ENCODE measurements at places on chromosomes 13 and 19. TPM values are rescaled to one million over a fixed set of nuclear protein-coding genes. Genes with fewer than 3 reads are reported as not detected.

DNA sequence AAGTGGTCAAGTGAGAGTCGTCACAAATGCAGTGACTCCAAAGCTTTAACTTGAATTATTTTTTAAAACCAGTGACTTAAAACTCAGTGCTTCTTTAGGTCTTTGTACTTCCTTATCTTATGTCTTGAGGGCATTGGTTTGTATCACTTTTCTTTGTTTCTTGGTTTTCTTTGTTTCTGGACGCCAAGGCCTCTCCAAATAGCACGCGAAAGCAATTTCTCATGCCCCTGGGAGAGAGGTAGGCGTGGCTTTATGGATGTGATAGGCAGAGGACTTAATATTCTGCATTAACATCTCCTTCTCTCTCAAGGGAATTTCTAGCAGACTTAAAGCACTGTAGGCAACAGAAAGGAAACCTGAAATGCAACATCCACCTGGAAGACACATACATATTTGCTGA is 20.6 kb downstream of the UBE2L5 start:
- DNase-seq, result no peak

DNA sequence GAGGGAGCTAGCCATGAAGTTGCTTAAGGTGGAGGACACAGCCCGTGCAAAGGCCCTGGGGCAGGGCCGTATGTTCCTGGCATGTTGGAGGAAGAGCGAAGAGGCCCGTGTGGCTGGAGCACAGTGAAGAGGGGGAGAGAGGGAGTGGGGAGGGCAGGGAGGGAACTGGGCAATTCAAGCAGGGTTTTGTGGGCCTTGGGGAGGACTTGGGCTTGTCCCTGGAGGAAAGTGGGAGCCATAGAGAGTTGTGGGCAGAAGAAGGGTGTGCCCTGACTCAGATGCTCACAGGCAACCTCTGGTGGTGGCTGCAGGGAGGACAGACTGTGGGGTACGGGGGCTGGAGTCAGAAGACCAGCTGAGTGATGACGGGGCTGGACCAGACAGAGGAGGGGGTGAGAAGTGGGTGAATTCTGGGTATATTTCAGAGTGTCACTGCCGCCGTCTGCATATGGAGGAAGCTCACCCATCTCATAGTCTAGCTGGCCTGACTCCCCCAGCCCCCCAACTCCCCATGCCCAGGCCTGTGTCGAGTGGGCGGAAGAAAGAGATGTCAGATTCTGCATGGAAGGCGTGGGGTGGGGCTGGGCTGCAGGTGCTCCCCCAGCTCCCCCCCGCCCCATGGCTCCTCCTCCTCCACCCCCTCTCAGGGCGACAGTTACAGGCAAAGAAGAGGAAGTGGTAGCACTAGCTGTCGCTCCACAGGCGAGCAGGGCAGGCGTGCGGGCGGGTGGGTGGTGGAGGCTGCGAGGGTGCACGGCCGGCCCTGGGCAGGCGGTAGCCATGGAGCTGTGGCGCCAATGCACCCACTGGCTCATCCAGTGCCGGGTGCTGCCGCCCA is at the start of gene VAV1:
Gene VAV1 (plus strand): TSS at position 681 of the 838 bp plus-strand sequence. CDS start 100 bp downstream, at position 781.
- no peak for DNase-seq

DNA sequence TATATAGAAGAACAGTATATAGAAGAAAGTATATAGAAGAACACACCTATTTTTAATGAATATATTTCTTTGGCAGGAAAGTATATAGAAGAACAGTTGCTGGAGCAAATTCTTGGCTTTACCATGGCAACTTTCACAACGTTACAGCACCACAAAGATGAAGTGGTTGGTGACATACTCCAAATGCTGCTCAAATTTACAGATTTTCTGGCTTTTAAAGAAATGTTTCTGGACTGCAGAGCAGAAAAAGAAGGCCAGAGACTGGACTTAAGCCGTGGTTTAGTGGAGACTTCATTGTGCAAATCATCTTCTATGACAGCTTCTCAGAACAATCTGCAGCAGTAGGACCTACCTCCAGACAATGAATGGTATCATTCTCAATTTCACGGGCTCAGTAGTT is 24.3 kb upstream of the RFXAP start:
- no peak for DNase-seq

BABAM1 gene
- 58.7 TPM for total RNA-seq

- DNase-seq, result no peak
These were observed 71.4 kb downstream of the EFNB2 start for GRCh38 chr13:106464076-106464475.

- DNase-seq, result no peak
These were observed 22.3 kb downstream of the SACS start for GRCh38 chr13:23411220-23411619.

GRCh38 chr19:40976134-40976533 is 14.9 kb upstream of the CYP2B6 start:
- no peak for DNase-seq

- DNase-seq, result no peak
These were observed 332.0 kb downstream of the GPC6 start for GRCh38 chr13:93558637-93559036.

DNA sequence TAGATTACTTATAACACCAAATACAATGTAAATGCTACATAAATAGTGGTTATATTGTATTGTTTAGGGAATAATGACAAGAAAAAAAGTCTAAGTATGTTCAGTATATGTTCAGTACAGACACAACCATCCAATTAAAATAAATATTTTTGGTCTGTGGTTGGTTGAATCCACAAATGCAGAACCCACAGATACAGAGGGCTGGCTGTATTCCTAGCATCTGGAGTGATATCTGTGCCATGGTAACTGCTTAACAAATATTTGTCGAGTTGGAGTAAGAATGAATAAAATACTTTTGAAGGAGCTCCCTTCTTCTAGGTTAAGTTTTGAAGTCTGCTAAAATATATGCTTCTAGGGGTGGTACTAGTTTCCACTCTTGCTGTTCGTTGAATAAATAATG is 241.0 kb downstream of the KLF5 start:
- DNase-seq, result no peak

GRCh38 chr13:61751039-61751438 is 335.4 kb upstream of the PCDH20 start:
- DNase-seq, result no peak

ATP7B gene
- total RNA-seq, result 5.3 TPM

- no peak for DNase-seq
These were observed 221.1 kb upstream of the TMTC4 start for GRCh38 chr13:100895651-100896050.

MBD3L2 gene
- total RNA-seq, result not detected

DNA sequence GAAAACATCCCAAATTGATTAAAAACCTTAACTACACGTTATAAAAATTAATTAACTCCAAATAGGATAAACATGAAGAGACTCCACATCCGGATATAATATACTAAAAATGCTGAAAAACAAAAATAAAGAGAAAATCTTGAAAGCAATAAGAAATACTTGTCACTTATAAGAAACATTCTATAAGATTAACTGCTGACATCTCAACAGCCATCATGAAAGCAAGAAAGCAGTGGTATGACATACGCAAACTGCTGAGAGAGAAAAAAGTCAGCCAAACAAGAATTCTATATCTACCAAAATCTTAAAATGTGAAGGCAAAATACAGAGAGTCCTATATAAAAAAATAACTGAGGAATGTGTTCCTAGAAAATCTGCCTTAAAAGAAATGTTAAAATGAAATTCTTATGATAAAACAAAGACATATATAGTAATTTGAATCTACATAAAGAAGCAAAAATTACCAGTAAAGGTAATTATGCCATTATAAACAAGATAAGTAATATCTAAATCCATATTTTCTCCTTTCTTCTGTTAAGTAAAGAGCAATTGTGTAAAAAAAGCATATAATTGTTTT is 1851.1 kb downstream of the PCDH9 start:
- DNase-seq, result no peak
